ENCODE measurements at places on chromosomes 4 and X.

GRCh38 chr4:52059372-52059771 is 8.3 kb downstream of the SPATA18 start:
- no peak for DNase-seq

DNA sequence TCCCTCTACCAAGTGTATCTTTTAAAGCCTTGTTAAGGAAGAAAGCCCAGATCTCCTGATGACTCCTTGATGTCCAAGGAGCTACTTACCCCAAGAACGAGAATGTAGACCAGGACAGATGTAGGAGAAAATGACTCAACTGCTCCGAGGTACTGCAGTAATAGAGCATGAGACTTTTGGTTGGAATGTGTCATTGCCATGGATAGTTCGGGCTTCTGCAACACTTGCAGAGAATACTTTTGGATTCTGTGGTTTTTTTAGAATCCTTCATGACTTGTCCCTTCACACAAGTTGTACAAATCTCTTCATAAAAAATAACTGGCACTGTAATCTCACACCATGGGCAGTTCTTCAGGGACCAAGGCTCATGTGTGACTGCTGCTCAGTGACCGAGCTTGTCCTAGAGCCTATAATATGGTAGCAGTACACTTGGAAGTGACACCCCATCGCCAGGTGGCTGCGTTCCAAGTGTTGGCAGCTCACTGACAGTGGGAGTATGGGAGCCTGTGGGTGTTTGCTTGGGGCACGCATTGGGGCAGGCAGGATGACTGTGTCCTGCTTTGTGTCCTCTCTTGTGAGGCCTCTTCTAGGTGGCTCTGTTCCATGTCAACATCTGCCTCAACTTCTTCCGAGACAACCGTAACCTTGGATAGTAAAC is 87.9 kb upstream of the WDR1 start:
- DNase-seq, result no peak

GRCh38 chrX:45714866-45715265 is 514.2 kb upstream of the DIPK2B start:
- no peak for DNase-seq

DNA sequence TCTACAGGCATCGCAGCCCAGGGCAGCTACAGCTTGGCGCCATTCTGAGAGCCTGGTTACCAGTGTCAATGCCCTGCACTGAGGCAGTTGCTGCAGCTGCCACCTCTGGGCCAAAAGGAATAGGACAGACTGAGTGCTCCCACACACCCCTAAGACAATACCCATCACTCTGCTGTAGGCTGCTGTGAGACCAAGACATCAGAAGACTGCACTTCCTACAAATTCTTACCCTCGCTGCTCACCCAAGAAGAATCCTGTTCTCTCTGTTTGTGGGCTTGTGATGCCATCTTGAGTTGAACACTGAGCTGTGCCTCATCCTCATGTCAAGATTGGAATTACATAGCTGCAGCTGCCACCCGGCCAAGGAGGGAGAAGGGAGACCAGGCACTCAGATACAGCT is 1847.0 kb upstream of the PCDH10 start:
- no peak for DNase-seq

GRCh38 chr4:98720871-98721480 is 62.6 kb upstream of the TSPAN5 start:
- no peak for DNase-seq

- no peak for DNase-seq
These were observed 654.6 kb downstream of the RAPGEF2 start for GRCh38 chr4:159757499-159757898.

- DNase-seq, result no peak
These were observed 67.0 kb downstream of the AMMECR1 start for GRCh38 chrX:110250847-110251246.
